ENCODE measurements at places on chromosomes 4 and X. TPM values are rescaled to one million over a fixed set of nuclear protein-coding genes. Genes with fewer than 3 reads are reported as not detected.

DNA sequence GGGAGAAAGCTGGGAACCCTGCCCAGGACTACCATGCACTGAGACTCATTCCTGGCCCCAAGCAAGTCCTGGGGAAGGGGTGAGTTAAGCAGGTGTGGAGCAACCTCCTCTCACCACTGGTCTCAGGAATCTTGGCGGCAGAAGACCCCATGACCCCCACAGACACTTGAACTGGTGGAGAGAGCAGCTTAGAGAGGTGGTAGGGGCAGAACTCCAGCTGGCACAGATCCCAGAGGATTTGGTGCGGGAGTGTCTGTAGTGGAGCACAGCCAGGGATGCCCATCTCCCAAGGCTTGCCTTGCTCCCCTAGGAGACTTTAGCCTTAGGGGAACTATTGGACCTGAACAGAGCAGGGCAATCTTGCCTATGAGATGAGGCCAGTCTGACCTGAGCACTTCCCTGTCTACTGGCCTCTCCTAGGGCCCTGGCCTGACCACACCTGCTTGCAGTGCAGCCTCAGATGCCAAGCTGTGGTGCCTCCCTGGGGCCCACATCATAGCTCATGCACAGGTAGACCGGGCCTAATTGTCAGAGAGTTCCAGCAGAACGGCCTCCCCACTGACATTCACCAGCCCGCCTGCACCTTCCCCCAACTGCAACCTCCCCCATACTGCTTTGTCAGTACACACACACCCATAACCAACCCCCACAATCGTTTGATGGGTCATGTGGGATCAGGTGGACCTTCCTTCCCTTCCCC, 78.0 kb downstream of the NAA11 start:
- H3K4me3 ChIP-seq, result no peak overlapping the region
- no peak for DNase-seq
- H3K36me3 ChIP-seq, result peaks cover 3% of the 10 kb centered on the region

DNA sequence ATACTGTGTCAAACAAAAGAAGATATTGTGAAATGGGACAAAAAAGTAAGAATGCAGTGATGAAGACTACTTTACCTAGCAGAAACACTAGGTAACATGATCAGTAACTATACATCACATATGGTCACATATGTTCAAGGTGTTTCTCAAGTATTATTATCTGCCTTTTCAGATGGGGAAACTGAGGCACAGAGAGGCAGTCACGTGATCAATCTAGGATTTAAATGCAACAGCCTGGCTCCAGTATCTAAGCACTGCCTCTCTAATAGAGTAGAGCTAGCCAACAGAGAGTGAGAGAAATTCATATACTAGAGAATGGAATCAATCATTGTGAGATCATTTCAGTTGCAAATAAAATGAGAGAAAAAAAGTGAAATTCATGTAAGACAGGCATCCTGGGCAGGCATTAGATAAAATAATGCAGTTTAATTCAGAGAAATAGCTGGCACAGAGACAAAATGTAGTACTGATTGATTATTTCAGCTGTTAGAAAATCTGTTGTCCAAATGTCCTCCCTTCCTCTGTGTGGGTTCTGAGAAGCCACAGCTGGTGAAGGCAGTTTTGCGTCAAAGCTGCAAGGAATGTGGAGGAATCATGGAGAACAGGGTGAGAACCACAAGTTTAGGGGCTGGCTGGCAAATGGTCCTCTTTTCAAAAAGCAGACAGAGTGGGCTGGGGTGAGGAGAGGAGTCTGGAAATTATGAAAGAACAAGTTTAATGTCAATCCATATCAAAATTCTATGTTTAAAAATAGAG, 26.0 kb downstream of the SMIM43 start:
- H3K36me3 ChIP-seq, result no peaks in the 10 kb centered on the region
- H3K27me3 ChIP-seq, result no peaks in the 10 kb centered on the region
- H3K4me3 ChIP-seq, result no peak overlapping the region
- no peak overlapping the region for H3K27ac ChIP-seq
- no peaks in the 10 kb centered on the region for H3K4me1 ChIP-seq
- DNase-seq, result no peak

DNA sequence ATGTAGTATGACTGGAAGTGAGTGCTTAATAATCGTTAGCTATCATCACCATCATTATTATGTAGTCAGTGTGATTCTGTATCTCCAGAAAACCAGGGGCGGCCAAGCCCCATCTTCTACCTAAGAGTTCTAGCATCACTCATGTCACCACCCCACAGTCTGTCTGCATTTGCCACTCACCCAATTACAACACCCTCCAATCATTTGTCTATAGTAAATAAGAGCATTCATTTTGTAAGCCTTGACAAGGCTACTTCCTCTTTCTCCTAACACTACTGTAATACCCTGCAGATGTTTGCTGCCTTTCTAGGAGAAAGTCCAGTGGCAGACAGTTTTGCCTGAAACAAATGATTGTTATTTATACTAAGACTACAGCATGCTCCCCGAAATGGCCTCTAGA, 15.8 kb upstream of the IL21 start:
- no peak for DNase-seq
- no peaks in the 10 kb centered on the region for H3K27me3 ChIP-seq
- no peak overlapping the region for H3K27ac ChIP-seq
- H3K4me1 ChIP-seq, result no peaks in the 10 kb centered on the region
- H3K4me3 ChIP-seq, result no peak overlapping the region

PLK4 gene
- total RNA-seq, result 2.0 TPM

Data from tibial nerve (tissue), 4 donors.